Activated CD8-positive, alpha-beta memory T cell treated with anti-CD3 and anti-CD28 coated beads for 48 hours (primary cell): ENCODE measurements at places on chromosomes 6 and 20.

DNA sequence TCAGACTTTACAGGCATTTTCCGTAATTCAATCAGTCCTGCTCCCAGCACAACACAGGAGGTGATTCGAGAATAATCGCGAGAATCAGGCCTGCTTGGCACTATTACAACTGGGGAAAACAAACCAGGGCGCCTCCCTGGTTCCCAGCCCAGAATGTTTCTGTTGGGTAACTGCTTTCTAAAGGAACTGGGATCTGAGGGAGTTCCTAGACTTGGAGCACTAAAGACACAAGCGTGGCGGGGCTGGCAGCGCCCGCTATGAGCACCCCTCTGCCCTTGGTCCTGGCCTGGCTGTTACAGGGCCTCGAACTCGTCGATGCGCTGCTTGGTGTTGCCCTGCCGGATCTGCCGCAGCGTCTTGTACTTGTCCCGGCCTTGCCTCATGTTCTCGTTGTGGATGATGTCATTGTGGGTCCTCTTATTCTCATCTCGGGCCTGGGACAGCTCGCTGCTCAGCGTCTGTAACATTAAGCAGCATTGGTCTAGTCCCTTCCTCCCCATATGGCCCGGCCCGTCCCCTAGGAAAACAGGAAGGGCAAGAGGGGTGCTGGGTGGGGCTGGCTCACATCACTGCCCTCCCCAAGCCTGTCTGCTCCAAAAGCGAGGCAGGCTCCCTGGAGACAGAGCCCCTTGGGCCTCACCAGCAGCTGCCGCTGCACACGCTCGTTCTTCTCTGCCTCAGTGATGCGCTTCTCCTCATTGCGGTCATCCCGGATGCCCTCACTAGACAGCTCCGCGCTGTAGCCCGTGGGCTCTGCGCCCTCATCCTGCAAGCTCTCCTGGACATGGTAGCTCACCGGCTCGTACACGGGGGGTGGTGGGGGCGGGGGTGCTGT lies 52.3 kb downstream of the EZR start:
- no peak for DNase-seq

- DNase-seq = no peak
Observed at GRCh38 chr6:136582711-136583471, 32.7 kb upstream of the MAP7 start.

- DNase-seq = peak; percentile 0
Observed at GRCh38 chr6:32529697-32530430, at the start of gene HLA-DRB5. Gene HLA-DRB5 (minus strand): TSS chr6:32530287. CDS start chr6:32530224, 63 bp downstream.

- no peak for DNase-seq
Observed at GRCh38 chr20:62508641-62509051, 32.9 kb upstream of the GATA5 start.

DNA sequence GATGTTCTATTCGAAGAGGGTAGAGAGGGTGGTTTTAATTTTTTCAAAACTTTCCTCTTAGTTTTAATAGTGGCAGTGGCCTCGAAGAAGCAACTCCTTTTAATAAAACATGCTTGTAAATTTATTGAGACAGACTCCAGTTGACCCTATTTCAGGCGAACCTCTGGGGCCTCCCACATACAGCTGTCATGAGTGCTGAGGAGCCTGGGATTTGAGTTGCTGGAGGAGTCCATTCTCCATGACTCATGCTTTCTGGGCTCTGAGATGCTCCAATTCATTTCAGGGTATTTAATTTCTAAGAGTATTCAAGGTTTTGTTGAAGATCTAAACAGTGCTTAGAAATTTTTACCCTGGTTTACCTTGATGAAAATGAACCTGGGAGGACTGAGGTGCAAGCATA lies 580.4 kb downstream of the CBLN4 start:
- DNase-seq = no peak

GRCh38 chr20:51412333-51412871 lies 130.1 kb downstream of the NFATC2 start:
- DNase-seq = no peak

DNA sequence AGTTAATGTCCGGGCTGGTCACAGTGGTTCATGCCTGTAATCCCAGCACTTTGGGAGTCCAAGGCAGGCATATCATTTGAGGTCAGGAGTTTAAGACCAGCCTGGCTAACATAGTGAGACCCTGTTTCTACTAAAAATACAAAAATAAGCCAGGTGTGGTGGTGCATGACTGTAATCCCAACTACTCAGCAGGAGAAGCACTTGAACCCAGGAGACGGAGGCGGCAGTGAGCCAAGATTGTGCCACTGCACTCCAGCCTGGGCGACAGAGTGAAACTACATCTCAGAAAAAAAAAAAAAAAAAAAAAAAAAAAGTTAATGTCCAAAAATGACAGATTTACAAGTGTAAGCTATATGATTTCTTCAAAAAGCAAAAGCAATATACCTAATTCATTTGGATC lies 124.9 kb downstream of the CCDC170 start:
- no peak for DNase-seq

DNA sequence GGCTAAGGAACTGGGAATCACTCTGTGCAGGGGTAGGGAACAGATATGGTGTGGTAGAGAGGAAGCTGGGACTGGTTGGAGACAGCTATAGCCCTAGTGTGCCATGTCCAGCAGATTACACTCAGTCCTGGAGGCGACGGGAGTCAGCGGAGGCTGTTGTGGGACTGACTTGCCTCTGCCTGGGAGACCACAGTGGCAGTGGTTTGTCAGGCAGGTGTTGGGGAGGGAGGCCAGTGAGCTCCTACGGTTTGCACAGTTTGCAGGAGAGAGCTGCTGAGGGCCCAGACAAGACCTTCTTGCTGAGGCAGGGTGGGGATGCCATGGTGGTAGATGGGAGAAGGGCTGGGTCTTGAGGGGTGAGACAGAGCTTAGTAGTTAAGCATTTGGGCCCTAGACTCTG lies 4.9 kb downstream of the PLCG1 start:
- DNase-seq = no peak

DNA sequence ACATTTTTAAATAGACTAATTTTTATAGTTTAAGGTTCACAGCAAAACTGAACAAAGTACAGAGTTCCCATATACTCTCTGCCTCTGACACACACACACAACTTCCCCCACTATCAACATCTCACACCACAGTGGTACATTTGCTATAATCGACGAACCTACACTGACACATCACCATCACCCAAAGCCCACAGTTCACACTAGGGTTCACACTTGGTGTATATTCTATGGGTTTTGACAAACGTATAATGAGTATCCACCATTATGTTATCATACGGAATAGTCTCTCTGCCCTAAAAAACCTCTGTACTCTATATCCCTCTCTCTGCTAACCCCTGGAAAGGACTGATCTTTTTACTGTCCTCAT lies 15.6 kb downstream of the TMEM30A start:
- DNase-seq = no peak

GRCh38 chr6:18269253-18269652 lies 4.9 kb upstream of the DEK start:
- DNase-seq = no peak

GRCh38 chr6:1424306-1424927 lies 35.0 kb downstream of the FOXF2 start:
- DNase-seq = no peak

- DNase-seq = no peak
Observed at GRCh38 chr6:35052694-35053565, 88.2 kb downstream of the TCP11 start.

GRCh38 chr6:136304410-136304809 lies 14.8 kb upstream of the BCLAF1 start:
- DNase-seq = no peak

GRCh38 chr6:13229205-13230085 lies 98.9 kb downstream of the TBC1D7 start:
- peak; percentile 5 for DNase-seq

GRCh38 chr6:17031961-17032360 lies 69.9 kb upstream of the STMND1 start:
- DNase-seq = no peak

- no peak for DNase-seq
Observed at GRCh38 chr20:63079971-63080370, 73.2 kb upstream of the BHLHE23 start.

- no peak for DNase-seq
Observed at GRCh38 chr6:257774-258173, 34.5 kb upstream of the DUSP22 start.

GRCh38 chr6:120876424-120876823 lies 457.9 kb downstream of the TBC1D32 start:
- no peak for DNase-seq

DNA sequence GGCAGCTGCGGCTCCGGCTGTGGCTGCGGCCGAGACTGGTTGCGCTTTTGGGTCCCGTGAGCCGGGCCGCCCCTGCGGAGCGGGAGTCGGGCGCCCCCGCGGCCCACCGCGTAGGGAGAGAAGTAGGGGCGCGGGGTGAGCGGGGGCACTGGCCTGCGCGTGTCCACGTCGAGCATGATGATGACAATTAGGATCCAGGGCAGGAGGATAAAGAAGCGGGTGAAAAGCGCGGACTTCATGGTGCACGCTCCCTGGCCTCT lies 739 bp downstream of the B3GAT2 start:
- no peak for DNase-seq

GRCh38 chr20:43840382-43841070 lies 74.1 kb upstream of the TOX2 start:
- DNase-seq = no peak

- DNase-seq = no peak
Observed at GRCh38 chr6:155472886-155473285, 17.2 kb upstream of the NOX3 start.

GRCh38 chr20:16939051-16939450 lies 190.9 kb downstream of the OTOR start:
- no peak for DNase-seq

- DNase-seq = no peak
Observed at GRCh38 chr20:40457404-40457803, 231.6 kb downstream of the MAFB start.
